ENCODE measurements at places on chromosomes 4 and X.

DNA sequence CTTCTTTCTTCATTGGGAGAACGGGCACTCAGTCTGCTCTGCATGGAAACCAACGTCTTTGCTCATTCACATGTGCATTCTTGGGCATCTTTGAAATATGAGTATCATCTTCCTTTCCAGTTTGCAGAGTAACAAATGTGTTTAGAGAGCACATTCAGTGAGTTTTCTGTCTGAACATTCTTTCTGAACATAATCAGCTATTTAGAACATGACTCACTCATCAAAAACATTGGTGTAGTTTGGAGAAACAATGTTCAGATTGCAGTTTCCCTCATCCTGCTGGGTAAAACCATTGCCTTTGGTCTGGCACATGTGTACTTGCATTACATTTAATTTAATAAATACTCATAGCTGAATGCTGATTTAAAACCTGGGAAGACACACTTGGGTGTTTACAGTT, 81.5 kb upstream of the F9 start:
- no peak for DNase-seq

- DNase-seq, result no peak
Measured at GRCh38 chrX:131332331-131332730, 43.2 kb upstream of the IGSF1 start.

DNA sequence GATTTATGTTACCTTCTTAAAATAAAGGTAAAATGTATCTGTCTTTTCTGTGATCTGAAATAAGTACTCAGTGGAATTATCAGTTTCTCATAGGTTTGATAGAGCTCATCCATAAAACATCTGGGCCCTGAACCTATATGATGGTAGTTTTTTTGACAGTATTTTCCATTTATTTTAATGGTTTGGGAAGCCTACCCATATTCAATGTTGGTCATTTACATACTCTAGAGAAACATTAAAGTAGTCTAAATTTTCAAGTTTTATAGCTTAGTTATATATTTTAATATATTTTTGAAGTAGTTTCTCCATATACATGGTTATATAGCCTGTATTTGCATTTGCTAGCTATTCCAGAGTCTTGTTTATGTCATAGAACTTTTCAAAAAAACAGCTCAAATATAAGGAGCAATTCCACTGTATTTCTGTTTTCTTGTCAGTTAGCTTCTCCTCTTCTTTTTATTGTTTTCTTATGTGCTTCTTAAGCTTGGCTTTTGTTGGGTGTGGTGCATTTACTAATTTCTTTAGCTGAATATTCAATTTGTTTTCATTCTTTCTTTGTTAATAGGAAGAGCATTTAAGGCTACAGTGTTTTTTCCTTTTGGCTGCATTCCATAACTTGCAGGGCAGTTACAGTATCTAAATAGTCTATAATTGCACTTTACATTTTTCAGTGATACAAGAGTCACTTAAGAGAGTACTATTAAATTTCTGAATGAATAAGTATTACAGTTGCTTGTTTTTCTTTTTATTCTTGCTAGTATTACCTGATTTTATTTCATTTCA, 181.4 kb downstream of the DKK2 start:
- no peak for DNase-seq

GRCh38 chr4:113336556-113336955, 287.1 kb downstream of the ANK2 start:
- DNase-seq, result no peak

GRCh38 chrX:39813631-39814277, 284.0 kb downstream of the BCOR start:
- DNase-seq, result no peak

DNA sequence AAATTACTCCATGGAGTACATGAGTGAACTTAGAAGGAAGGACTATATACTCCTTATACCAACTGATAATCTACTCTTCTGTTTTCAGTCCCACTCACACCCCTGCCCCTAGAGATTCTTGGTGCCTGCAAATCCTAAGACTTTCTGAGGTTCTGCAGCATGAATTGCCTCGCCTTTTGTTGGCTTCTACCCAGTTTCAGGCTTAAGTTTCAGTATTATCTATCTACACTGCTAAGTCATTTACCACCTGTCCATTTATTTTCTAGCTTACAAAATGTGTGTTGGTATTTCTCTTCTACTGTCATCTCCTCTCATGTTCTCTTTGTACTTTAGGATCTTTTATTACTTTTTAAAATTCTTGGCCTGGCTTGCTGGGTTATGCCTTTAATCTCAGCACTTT, 94.4 kb upstream of the AMOT start:
- DNase-seq, result no peak

GRCh38 chr4:2947926-2948325, 15.3 kb downstream of the NOP14 start:
- no peak for DNase-seq

DNA sequence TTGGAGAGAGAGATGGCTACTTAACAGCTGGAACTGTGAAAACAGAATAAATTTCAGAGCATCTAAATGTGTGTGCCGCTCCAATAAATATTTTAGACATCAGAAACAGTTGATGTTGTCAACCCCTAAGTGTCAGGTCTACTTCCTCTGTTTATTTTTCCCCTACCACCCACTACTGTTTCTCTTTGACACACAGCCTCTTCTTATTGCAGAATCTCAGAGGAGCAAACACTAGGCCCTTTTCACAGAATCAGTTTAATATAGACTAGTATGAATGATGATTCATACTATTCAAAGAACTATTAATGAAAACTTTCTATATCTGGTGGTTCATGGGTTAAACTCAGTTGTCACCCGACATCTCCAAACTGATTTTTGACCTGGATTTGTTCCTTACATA, 33.9 kb downstream of the NAA11 start:
- no peak for DNase-seq

- no peak for DNase-seq
Measured at GRCh38 chrX:98548519-98548918, 1664.8 kb downstream of the RPA4 start.

GRCh38 chr4:17347445-17347844, 164.4 kb downstream of the QDPR start:
- no peak for DNase-seq

DNA sequence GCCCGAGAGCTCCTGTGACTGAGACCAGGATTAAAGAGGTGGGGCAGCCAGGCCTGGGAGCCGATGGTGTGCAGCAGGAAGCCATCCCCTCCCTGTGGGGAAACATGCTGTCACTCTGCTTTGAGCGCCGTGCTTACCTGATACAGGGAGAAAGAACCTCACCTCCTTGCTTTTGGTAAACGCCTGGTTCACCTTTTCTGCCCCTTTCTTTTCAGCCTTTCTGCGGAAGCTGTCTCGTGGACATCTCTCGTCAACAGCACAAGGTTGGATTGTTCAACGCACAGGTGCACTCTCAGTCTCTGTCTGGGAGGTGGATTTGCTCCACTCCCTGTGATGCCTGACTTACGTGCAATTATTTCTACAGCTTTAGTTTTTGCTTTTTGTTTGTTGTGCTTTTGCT, 12.0 kb downstream of the ZFYVE28 start:
- no peak for DNase-seq

- no peak for DNase-seq
Measured at GRCh38 chr4:76947369-76947768, 2.2 kb upstream of the SEPTIN11 start.

DNA sequence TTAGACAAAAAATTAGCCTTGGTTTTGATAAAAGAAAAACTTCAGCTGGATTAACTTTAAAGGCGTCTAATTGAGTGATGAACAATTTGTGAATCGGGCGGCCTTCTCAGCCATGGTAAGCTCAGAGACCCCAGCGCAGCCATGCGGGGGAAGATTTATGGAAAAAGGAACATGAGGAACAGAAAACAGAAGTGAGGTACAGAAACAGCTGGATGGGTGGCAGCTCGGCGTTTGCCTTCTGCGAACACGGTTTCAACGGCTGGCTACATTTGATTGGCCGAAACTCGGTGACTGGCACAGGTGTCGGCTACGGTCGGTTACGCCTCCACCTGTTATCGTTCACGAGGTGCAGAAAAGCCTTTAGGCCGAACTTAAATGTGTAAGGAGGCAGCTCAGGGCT, 401.4 kb upstream of the FAT1 start:
- DNase-seq, result no peak

DNA sequence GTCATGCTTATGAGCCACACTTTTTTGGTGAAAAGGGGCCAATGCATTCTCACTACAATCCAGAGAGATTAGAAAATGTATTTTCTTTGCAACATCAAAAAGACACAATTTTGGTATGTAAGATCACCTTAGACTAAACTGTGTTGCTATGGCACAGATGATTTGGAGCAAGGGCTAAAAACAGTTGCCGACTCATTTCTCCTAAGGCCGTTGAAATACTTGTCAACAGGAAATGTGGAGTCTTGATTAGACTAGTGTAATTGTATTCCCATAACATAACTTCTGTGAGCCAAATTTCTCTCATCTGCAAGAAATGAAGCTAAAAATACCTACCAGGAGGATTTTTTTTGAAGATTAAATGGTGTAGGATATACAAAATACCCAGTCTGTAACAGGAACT, 2547.7 kb downstream of the ARAP2 start:
- DNase-seq, result no peak

GRCh38 chrX:41827886-41828285, 95.5 kb downstream of the CASK start:
- DNase-seq, result no peak

DNA sequence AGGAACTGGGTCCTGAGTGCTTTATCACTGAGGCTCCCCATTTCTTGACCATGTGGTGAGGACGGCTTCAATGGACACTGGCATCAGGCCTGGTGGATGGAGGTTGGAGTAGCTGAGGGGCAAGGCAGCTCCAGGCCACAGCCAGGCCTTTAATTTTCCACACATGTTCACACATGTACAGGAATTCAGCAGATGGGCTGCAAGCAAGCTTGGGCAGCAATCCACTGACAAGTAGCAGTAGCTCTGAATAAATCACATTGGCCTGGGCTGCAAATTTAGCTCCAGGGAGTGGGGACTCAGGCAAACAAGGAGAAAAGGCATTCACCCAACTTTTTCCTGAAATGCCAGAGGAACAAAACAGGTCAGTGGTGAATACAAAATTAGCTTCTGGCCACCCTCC, 107.8 kb upstream of the SCML1 start:
- DNase-seq, result no peak

GRCh38 chr4:76200771-76201231, 12.8 kb downstream of the SCARB2 start:
- DNase-seq, result no peak

DNA sequence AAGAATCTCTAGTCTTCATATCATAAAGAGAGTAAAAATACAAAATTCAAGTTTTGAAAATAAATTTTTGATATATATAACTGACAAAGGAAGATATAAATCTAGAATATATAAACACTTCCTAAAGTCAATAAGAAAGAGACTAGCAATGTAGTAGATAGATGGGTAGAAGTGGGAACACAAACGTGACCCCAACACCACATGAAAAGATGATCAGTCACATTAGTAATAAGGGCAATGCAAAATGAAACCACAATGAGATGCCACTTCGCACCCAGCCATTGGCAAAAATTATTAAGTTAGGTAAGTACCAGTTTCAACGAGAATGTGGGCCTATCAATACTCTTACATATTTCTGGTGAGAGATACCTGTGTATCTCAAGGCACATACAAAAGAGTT, 106.5 kb downstream of the EGF start:
- no peak for DNase-seq

DNA sequence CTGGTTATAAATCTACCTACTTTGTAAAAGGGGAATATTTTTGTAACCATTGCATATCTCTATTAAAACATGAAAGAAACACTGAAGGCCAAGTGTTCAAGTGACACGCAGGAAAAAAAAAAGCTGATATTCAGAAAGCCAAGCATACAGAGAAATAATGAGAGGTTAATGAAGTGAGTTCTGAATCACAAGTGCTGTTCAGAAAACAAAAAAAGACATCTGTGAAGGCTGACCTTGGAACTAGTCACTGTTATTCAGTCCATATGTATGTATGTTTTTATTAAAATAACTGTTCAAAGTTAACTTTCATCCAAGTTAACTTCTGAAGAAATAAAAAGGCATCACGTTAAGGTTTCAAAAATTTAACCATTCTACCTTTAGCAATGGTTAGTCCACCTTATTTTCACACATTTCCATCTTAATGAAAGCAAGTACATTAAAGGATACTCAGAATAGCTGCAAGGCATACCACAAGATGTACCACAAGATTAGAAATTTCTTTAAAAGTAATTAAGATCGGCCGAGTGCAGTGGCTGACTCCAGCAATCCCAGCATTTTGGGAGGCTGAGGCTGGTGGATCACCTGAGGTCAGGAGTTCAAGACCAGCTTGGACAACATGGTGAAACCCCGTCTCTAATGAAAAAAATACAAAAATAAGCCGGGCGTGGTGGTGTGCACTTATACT, 31.4 kb downstream of the SH3RF1 start:
- DNase-seq, result no peak

DNA sequence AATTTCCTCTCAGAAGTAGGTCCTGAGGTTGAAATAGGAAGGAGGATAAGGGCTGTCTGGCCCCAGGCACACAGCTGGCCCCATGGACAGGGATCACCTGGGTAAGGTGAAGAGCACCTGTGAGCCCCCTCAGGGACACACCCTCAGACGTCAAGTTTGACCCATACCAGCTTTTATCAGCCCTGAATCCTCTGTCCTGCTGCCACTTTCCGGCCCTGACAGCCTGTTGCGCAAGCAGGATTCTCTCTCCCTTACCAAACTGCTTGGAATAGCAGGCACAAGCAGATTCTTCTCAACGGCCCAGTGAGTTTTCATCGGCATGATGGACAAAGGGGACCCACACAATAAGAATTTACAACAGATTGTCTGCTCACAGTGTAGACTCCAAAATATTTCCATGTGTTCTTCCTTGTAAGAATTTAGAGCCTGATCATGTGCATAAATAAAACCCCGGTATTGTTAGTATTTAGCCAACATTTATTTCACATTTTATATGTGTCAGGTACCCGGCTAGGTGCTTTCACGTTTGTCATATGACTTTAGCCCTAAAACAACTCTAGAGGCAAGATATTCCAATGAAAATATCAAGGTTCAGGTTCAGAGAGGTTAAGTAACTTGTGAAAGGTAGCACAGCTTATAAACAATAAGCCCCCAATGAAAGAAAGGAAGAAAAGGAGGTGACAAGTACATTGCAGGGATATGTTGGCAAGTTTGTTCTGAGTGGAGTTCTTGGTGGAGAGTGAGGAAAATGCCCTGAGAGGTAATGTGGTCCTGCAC, 107.2 kb upstream of the KIT start:
- no peak for DNase-seq

Data from activated CD8-positive, alpha-beta memory T cell treated with anti-CD3 and anti-CD28 coated beads, Interleukin-2, amount 50 U/mL, for 4 hours (primary cell).